H9 (cell line): ENCODE measurements at places on chromosomes 6 and 20. TPM values are rescaled to one million over a fixed set of nuclear protein-coding genes. Genes with fewer than 3 reads are reported as not detected.

FAM162B gene
- 2.1 and 2.3 TPM in 2 replicates for total RNA-seq

ARMC12 gene
- total RNA-seq, result 1.5 and 1.7 TPM in 2 replicates

LY6G6C gene
- 0.24 TPM in 1 of 2 replicates, not detected in the other for total RNA-seq

KHDC1L gene
- total RNA-seq, result 0.37 TPM in 1 of 2 replicates, not detected in the other

ANKS1A gene
- total RNA-seq, result 24.4 and 26.5 TPM in 2 replicates

CLDN20 gene
- total RNA-seq, result not detected in 2 replicates

ASIP gene
- total RNA-seq, result not detected in 2 replicates

RTF2 gene
- total RNA-seq, result 57.2 and 62.6 TPM in 2 replicates

MCCD1 gene
- not detected in 2 replicates for total RNA-seq

AIF1 gene
- total RNA-seq, result 3.2 and 4.2 TPM in 2 replicates

GATA5 gene
- total RNA-seq, result 0.24 and 0.39 TPM in 2 replicates

FABP7 gene
- total RNA-seq, result 3.3 and 3.9 TPM in 2 replicates

TNF gene
- total RNA-seq, result not detected in 2 replicates

PROKR2 gene
- total RNA-seq, result 0.44 and 0.46 TPM in 2 replicates

SUN5 gene
- total RNA-seq, result not detected in 2 replicates

CST8 gene
- not detected in 2 replicates for total RNA-seq
